Activated CD4-positive, alpha-beta T cell treated with anti-CD3 and anti-CD28 coated beads for 36 hours (primary cell): ENCODE measurements at places on chromosomes 2 and 18. TPM values are rescaled to one million over a fixed set of nuclear protein-coding genes. Genes with fewer than 3 reads are reported as not detected.

Gene MAT2A
- 226 TPM for total RNA-seq

DNA sequence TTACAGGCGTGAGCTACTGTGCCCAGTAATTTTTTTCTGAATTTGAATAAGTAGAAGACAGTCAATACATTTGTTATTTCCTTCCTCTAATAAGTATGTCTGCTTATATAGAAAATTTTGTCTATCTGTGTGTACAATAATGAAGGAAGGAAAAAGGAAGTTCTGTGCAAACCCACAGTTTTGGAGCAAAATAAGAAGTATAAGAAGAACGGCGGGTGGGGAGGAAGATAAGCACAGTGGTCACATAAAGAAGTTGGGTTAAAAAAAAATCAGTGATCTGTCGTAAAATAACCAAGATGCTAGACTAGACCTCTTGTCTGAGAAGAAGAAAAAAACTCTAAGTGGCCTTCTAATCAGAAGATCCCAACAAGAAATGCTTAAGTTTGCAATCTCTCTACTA is 20.2 kb downstream of the MGAT4A start:
- no peak for DNase-seq

DNA sequence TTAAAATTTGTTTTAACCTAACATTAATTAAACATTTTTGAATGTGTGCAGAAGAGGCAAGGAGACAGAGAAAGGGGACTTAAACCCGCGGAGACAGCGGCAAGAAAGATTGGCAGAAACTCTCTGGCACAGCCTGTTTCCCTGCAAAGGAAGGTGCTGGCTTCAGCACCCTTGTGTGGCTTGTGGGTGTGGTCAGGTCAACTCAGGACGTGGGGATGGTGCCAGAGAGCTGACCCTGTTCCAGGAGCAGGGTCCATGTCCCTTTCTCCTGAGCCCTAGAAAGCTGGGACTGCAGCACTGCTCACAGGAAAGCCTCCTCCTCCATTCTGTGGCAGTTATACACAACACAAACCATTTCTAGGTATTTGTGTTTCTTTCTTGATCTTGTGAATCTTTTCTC is 176.2 kb upstream of the ST6GAL2 start:
- DNase-seq: no peak

DNA sequence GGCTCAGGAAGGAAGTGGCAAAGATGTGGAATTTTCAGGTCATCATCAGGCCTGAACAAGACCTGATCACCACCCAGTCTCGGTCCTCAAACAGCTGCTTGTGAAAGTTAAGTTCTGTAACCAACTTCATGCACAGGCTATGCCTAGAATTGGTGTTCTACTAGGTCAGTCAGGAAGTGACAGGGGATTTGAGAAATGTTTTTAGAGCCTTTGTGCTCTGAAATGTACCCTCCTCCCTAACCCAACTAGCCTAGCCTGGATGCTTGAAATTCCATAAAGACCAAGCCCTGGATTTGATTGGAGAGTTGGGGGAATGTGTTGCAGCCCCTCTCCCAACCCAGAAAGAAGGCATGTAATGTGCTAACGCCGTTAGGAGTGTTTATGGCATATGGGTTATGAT is 63.3 kb downstream of the TGOLN2 start:
- DNase-seq: no peak

Gene UPP2
- not detected for total RNA-seq
